Mammary epithelial cell (primary cell): ENCODE measurements at places on chromosomes 3 and 15. TPM values are rescaled to one million over a fixed set of nuclear protein-coding genes. Genes with fewer than 3 reads are reported as not detected.
A peak's percentile ranks its signal among the peaks of the same experiment; 100 is the strongest.

Gene SCAPER
- 8.8 and 11.6 TPM in 2 replicates for total RNA-seq

Gene RNF168
- 14.8 and 22.2 TPM in 2 replicates for total RNA-seq

Gene GP9
- not detected in 2 replicates for total RNA-seq

Gene TNIK
- total RNA-seq: 7.5 TPM

Gene PCOLCE2
- 1.7 and 2.8 TPM in 2 replicates for total RNA-seq

DNA sequence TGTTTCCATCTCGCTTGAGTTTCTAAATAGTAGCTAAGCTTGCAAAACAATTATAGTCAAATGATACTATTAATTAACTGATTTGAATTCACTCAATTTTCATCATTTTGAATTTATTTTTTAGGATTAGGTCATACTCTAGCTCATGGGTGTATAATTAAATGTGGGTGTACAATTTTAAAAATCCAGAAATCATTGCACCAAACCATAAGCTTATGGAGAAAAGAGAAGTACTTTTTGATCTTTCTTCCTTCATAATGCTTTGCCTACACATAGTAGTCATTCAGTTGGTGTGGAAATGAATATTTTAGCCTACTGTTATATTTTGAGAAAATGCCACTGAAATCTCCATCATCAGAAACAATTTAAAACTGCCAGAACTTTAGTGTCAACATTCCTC lies 175.1 kb downstream of the CD47 start:
- DNase-seq: no peak

DNA sequence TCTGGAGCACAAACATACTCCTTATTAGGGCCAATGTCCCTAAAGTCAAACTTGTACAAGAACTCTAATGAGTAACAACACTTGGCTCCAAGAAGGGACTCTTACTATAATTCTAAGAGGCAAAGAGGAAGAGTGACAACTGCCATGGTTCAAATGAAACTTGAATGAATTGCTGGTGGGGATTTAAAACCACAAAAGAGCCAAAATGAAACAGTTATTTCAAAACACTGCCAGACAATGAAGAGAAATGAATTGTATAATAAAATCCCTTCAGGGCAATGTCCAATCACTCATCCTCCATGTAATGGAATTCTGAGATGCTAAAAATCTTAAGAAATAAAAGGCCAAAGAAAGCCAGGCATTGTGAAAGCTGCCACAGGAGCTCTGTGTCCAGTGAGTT lies 14.2 kb downstream of the THRB start:
- peak; percentile 57 for DNase-seq

DNA sequence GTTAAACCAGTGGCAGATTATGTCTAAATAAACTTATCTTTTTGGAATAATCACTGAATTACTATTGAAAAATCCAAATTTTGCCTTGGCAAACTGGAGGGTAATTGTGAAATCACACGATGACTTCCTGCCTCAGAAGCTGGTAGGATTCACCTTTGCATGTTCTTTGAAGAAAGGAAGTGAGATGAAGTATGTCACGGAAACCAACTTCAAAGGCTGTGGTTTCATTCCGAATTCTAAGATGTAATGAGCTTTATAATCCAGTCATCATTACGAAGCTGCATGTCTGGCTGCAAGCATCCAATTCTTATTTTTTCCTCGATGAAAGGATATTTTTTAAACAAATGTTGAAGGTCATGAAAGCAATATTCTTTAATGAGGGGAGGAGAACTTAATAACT lies 15.0 kb upstream of the ZBED2 start:
- peak; percentile 81 for DNase-seq

DNA sequence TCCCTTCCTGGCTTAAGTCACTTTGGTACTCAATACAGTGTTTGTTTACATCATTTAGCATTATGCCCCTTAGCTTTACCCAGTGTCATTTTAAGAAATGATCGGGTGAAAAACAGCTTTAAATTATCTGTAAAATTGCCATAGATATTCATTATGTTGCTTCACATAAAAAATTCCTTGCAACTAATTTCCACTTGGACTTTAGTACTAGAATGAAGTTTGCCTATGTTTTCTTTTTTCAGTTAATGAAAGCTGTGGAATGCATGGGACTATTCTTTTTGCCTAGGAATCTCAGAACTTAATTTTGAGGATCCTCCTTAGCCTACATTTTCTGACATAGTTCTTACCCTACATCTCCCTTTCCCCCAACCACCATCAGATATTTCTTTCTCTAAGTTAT lies 38.4 kb downstream of the CCNL1 start:
- DNase-seq: no peak

DNA sequence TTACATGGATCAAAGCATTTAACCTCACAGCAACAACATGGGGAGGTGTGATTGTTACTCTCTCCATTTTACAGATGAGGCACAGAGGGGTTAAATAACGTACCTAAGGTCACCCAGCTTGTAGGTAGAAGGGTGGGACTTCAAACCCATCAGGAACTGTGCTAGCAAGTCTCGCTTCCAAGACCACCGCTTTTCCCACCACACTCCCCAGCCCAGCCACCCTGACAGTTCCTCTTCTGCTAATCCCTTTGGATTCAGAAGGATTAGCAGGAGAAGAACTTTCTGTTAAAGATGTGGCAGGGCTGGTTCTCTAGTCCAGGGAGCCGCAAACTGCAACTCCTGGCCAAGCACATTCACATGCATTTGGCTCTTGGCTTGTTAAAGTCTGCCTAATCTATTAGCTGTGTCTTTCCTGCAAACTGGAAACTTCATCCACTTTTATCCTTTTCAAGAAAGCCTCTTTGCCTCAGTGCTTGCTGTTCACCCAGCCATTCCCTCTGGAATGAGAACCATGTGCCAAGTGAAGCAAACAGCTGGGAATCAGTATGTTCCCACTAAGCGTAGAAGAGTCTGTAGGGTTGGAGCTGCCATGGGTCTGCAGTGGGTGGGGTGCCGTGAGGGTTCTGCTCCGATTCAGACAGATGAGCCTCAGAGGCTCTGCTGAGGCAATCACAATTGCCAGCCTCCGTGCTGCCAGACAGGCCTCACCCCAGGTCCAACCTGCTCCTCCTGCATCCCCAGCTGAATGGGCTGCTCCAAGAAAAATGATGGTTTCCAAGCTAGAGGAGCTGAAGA lies 44.6 kb downstream of the POMGNT2 start:
- no peak for DNase-seq

- DNase-seq: peak; percentile 2
Measured at GRCh38 chr3:57446318-57446841, 97.8 kb downstream of the DNAH12 start.

DNA sequence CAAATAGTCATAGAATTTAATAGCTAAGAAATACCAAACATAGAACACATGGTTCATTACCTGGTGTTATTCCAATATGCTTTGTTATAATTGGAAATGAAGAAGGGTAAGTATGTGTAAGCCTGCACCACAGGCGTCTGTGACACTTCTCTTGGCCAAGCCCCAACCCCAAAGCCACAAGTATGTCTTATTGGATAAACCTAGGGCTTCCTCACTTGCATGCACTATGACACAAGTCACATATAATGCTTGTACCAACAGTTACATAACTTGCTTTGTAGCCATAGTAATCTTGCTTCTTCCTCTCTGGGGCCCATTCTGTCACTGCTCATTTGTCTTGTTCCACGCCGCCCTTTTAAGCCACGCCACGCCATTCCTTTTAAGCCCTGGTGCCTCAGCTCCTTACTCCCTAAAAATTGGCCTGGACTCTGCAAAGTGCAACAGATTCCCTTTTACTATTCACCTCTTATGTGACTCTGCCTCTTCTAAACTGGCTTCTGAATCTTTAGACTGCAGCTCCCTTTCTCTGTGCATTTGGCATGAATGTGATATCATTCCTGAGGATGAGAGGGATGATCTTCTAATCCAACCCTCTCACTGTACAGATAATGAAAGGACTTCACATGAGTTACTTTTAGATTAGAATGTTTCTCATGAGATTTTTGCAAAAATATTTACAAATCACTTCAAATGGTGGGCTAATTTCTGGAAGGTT lies 48.1 kb upstream of the EPHA3 start:
- DNase-seq: peak; percentile 67

DNA sequence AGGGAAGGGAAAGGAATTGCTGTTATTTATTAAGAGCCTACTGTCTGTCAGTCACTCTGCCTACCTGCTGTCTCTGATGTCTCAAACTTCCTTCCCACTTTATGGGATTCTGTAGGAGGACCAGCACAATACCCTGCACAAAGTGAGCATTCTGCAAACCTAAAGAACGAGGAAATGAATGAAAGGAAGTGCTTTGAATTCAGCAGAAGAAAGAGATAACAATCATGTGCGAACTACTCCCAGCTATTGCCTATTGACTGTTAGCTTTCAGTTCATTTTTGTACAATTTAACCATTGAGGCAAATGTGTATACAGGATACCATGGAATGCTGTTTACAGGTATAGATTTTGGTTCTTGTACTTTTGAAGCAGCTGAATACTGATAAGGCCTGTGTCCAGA lies 66.8 kb downstream of the CMSS1 start:
- DNase-seq: no peak

GRCh38 chr15:29285386-29285785 lies 15.8 kb upstream of the NSMCE3 start:
- no peak for DNase-seq

DNA sequence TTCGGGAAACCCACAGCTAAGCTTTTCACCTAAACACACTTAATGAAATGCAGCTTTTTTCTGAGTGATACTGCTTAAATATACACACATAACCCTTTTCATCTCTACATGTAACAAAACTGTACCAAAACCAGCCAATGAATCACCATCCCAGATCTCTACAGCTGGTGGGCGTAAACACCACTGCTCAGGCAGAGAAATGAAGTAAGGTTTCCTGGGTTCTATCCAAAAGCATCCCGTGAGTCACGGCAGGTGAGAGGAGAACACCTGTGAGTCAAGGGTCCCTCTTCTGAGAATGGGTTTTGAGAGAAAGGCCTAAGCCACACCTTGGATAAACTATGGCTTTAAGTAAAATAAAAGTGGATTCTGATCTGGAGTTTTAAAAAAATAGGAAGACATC lies 2.6 kb downstream of the CLDN1 start:
- peak; percentile 99 for DNase-seq

DNA sequence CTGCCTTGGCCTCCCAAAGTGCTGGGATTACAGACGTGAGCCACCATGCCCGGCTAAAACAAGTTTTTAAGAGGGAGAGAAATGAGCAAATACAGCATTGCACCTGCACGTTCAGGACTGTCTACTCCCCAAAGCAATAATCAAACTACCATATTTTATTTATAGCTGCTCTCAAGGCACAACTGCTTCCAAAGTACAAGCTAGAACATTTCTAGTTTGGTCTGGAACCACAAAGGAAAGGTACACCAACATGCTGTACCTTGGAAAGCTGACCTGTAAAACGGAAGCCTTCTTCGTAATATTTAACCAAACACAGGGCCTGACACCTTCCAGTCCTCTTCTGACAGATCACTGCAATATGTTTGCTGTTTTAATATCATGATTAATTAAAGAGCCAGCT lies 14.5 kb upstream of the VGLL4 start:
- no peak for DNase-seq

- no peak for DNase-seq
Measured at GRCh38 chr15:28116521-28117431, 17.7 kb upstream of the OCA2 start.
